Stimulated activated CD4-positive, alpha-beta T cell treated with anti-CD3 and anti-CD28 coated beads, Interleukin-1b, Interleukin-23, amount 100 ng/mL, for 24 hours (primary cell): ENCODE measurements at places on chromosomes 12 and 14.

GRCh38 chr12:54592316-54592715 lies 3.9 kb upstream of the PPP1R1A start:
- no peak for DNase-seq

DNA sequence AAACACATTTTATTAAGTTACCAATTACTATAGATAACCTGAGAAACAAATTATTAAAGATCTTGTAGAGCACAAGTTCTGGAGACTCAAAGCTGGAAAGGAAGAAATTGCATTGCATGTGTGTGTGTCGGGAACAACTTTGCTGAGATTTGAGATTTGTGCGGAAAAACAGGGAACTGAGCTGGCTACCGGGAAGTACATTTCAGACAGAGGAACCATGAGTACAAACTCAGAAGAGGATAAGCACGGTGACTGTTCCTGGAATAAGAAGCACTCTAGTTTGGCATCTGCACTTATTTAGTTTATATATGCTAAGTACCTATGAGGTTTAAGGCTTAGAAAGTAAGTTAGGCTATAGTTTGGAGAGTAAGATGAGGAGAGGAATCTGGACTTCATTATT lies 97.8 kb downstream of the DACT1 start:
- no peak for DNase-seq

DNA sequence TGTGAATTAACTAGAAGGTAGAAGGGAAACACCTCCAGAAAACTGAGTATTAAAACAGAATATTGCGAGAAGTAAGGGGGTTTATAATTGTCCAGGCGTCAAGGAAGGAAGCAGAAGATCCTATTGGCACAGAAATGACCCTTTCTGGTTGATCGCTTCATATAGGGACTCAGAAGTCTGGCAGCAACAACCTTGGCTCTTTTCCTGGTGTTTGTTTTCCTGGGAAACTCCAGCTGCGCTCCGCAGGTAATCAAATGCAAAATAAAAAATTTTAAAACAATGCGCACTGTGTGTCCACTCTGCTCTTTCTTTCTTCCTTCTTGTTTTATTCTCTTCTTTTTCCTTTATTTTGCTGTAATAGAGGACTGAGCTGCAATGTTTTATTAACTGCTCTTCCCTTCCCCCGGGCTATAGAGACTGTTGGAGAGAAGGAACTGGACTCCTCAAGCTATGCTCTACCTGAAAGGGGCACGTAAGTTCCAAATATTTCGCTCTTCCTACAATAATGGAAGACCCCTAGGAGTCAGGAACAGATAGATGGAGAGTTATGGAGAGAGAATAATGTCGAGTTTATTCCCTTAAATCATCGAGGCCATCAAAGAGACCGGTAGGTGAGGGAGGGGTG lies 737 bp downstream of the SPX start:
- DNase-seq, result no peak

GRCh38 chr12:57429473-57430111 lies 1.3 kb downstream of the R3HDM2 start:
- no peak for DNase-seq

GRCh38 chr12:57853864-57854556 lies 7.5 kb upstream of the CTDSP2 start:
- no peak for DNase-seq

GRCh38 chr12:304805-305204 lies 42.2 kb upstream of the SLC6A13 start:
- DNase-seq, result no peak

GRCh38 chr14:92409043-92409442 lies 86.1 kb downstream of the SLC24A4 start:
- DNase-seq, result no peak

DNA sequence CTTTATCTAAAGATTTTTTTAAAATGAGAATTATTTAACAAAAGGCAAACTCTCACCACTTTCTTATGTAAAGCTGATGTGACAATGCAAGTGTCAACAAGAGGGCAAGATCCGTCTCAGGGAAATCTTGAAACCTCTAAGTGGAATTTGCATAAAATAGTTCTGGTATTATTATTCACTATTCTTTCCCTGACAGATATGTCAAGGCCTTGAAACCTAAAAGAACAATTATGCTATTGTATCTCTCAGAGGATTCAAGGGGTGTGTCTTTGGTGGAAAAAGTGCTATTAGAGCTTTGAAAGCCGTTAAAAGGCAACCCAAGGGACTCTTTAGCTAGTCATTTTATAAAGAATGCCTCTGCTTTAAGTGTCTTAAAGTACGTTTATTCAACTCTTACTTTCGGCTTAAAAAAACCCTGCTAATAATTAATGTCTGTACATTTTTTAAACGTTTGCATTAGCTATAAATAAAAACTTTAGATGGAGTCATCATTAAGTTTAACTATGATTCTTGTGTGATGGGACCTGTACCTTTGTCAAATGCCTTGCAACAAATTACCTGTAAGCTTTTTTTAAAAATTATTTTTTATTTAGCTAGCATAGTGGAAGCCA lies 585.5 kb downstream of the VRK1 start:
- DNase-seq, result no peak

GRCh38 chr12:9079883-9080675 lies 35.6 kb downstream of the A2M start:
- DNase-seq, result no peak

DNA sequence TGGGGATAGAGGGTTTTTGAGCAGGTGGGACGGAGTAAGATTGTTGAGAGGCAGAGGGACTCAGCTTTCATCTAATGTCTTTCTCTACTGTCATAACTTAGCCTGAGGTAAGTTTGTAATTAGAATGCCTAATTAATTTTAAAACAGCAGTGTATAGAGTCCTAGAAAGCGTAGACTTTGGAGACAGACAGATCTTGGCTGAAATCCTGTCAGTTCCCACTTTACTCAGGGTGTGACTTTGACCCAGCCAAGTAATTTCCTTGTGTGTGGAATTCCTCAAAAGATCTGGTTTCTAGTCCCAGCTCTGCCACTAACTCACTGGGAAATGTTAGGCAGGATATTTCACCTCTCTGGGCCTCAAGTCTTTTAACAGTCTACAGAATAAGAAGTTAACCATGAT lies 74.3 kb downstream of the SLC25A21 start:
- DNase-seq, result no peak

DNA sequence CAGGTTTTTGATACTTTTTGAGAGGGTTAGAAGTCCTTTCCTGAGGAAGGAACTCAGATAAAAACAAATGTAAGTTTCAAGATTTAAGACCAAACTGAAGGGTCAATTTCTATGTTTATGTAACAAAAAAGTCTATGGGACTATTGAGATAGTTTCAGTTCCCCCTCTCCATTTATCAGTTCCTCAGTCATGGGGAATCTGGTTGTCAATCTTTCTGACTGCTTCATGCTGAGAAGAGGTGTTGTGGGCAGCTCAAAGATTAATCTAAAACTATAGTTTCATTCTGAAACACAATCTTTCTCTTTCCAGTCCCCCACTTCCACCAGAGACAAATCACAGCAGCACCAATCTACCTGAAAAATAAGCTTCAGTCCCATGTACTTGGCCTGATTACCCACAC lies 93.7 kb downstream of the KCNMB4 start:
- no peak for DNase-seq

GRCh38 chr12:92288561-92288960 lies 142.9 kb upstream of the BTG1 start:
- DNase-seq, result no peak

DNA sequence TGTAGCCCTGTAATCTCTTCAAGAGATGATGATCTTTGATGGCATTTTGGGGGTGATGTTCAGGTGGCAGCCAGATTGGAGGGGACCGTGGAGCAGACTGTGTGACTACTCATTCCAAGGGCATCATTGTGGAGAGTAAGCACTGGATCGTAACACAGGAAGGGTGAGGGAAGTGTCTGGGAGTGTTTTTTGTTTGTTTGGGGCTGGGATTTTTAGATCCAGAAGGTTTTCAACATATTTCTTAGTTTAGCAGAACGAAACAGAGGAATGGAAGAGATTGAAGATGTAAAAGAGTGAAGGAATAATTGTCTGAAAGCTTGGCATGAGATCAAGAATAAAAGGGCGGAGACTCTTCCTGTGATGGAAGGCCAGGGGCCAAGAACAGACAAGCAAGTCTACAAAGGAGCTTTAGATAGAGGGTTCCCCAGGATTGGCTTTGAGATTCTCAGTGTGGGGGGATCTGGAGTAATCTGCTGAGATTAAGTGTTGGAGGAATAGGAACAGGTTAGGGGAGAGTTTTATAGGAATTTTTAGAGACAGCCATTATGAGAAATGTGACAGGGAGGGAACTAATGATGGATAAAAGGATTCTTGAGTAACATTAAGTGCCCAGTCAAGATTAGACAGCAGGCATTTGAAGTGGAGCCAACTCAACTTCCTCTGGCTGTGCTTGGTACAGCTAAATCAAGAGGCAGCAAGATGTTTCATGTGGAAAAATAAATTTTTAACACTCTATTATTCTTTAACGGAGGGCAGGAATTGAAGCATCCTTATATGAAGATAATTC lies 79.7 kb upstream of the REP15 start:
- DNase-seq, result no peak

DNA sequence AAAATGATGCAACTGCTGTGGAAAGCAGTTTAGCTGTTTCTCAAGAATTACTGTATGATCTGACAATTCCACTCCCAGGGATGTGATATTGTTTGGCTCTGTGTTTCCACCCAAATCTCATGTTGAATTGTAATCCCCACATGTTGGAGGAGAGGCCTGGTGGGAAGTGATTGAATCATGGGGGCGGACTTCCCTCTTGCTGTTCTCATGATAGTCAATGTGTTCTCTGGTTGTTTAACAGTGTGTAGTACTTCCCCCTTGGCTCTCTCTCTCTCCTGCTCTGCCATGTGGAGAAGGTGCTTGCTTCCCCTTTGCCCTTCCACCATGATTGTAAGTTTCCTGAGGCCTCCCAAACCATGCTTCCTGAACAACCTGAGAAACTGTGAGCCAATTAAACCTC lies 93.4 kb upstream of the CPM start:
- no peak for DNase-seq

DNA sequence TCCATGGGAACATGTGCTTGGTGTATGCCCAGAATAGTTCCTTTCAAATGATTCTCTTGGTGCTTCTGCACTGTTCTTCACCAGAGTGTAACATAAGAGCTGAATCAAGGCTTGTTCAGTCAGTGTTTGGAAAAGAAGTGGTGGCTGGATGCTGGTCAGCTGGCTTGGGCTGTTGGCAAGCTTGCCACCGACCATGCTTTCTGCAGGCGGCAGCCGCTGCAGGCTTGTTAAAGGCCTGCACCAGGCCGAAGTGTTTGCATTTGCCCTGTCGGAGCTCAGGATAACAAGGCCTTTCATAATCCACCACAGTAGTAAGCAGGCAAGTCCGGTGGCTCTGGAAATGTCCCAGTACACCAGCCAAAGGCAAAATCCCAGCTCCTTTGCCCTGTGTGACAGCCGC lies 26.9 kb downstream of the DAAM1 start:
- DNase-seq, result no peak

DNA sequence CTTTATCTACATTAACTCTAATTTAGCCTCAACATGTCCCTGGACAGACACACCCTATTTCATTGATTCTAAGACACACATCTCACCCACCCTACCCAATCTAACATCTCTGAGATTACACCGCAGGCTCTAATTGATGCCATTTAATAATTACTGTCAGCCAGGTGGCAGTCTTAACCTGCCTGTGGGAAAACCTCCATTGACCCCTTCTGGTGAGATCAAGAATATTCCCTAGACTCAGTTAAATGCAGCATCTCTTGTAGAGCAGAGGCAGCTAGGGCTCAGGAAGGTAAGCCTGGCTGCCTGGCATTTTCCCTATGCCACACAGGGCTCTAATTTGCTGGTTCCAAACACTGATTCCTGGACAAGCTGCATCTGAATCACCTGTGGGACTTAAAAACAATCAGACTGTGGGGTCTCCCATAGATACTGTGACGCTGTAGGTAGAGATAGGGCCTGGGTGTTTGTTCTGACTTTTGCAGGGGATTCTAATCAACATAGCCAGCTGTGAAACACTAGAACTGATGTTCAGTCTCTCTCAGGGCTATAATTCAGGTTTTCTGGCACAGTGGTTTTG lies 14.3 kb downstream of the MCRS1 start:
- DNase-seq, result no peak

- DNase-seq, result no peak
Observed at GRCh38 chr12:67562513-67563287, 85.8 kb upstream of the DYRK2 start.

DNA sequence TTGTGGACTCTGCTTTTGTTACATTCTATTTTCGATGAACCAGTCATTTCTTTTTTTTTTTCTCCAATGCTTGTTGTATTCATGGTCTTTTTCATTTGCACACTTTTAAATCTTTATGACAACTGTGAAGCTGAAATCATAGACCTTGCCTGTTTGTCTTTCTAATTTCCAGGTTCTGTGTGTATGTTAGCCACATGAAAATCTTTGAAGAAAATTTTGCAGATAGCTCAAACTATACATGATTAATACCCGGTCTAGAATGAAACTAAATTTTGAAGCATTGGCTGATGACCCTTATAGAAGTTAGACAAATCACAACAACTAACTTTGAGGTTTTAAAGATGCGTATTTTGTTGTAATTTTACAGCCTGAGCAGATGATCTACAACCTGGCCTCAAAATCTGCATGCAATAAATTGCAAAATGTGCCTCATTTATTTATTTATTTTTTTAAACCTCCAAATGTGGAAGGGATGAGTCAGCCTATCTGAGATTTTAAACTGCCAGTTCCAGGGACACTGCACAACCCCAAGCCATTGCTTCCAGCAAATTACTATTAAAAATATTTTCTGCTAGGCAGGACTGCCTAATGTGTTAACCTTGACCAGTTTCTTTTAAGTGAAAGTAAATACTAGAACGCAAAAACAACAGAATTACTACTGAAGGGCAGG lies 96.3 kb upstream of the NAV3 start:
- DNase-seq, result no peak

GRCh38 chr12:26360062-26360461 lies 164.7 kb downstream of the SSPN start:
- DNase-seq, result no peak

GRCh38 chr12:128825835-128826234 lies 2.1 kb upstream of the SLC15A4 start:
- no peak for DNase-seq

- no peak for DNase-seq
Observed at GRCh38 chr12:130478786-130479185, 141.1 kb downstream of the PIWIL1 start.

DNA sequence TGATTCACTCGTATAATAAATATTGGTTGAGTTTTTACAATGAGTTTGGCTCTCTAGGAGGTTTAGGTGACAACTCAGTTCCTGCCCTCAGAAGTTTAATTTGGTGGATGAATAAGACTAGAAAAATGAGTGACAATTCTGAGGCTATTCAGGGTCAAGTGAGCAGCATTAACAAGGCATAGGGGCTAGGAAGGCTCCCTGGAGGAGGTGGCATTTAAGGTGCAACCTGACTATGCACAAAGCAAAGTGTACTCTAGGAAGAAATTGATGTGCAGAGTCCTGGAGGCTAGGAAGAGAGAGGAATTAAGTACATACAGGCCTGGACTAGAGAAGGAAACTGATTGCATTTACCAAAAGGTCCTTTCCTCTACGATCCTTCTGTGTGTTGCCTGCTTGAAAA lies 440.3 kb downstream of the MED13L start:
- DNase-seq, result no peak

- no peak for DNase-seq
Observed at GRCh38 chr14:88908216-88908615, 83.8 kb downstream of the TTC8 start.

GRCh38 chr12:91579516-91580263 lies 397.1 kb upstream of the DCN start:
- DNase-seq, result no peak
